ENCODE measurements at places on chromosomes 11 and 22.

GRCh38 chr22:46081831-46082210 lies 68.5 kb upstream of the PPARA start:
- no peak for DNase-seq

GRCh38 chr22:21818487-21819182 lies 48.8 kb downstream of the MAPK1 start:
- no peak for DNase-seq

- no peak for DNase-seq
Observed at GRCh38 chr11:12186701-12187100, 76.3 kb downstream of the MICAL2 start.

- DNase-seq: no peak
Observed at GRCh38 chr22:22218302-22218701, 26.3 kb upstream of the VPREB1 start.

GRCh38 chr11:18065572-18065971 lies 19.5 kb upstream of the TPH1 start:
- no peak for DNase-seq
